KG1 (cell line): ENCODE measurements at places on chromosomes 5 and 9.

GRCh38 chr5:97383996-97384395 is 200.9 kb upstream of the RIOK2 start:
- no peak for DNase-seq

DNA sequence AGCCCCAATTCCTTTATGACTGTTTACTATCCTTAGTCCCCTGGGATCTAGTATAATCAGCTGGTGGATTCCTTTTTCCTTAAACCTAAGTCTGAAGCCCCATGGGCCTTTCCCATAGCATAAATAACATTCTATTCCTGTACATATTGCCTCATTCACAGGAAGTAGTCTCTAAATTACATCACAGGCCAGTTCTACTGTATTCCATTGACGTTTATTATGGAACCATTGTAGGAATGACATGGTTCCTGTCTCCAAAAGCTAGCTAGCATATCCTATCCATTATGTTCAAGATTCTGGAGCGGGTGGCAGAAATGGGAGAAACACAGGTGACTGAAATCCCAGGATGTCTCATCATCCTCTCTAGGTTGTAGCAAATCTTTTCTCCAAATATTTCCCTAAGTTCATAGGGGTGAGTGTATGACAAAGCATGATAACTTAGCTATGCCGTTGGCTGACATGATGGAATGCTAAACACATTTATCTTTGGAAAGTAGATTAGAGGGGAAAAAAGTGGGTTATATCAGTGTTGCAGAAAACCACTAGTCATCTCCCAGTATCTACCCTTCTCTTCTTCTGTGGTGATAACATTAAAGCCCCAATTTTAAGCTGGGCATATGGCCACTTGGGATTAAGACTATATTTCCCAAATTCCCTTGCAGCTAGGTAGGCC is 140.1 kb downstream of the FGF1 start:
- DNase-seq: no peak

- no peak for DNase-seq
Measured at GRCh38 chr5:132464156-132464939, 26.2 kb downstream of the IRF1 start.

DNA sequence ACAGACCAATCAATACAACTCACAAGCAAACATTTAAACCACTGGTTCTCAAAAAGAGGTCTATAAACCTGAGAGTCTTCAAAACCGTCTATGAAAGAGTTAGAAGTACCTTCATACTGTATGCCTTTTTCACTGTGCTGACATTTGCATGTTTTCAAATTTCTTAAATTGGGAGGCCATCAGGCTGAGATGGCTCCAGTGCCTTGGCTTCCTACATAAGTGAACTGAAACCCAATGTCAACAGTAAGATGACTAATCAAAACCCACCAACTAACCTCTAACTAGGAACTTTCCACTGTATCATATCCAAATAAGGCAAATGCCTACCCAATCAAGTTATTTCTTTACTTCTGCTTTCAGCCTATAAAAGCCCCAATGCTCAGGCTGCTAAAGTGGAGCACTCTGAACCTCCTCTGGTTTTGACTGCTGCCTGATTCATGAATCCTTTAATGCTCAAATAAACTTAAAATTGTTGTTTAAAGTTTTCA is 35.1 kb downstream of the FAM13B start:
- no peak for DNase-seq

DNA sequence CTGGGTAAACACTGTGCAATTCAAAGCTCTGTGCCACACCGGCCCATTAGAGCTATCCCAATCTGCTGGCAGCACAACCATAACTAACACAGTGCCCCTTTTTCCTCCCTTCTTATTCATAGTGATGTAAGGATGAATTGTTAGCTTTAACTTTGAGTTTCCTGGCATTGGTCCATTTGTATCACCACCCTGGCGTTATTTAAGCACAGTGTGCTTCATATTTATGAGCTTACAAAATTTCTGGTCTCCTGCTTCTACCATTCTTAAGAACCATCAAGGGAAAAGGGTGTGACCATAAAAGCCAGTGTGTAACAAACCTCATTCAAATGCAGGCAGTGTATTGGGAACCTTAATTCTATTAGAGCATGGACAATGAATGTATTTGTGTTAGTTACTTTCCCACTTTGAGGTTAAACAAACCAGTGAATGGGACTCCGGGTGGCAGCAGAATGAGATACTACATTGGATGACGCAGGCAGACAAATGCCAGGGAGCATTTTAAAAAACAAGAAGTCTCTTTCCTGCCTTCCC is 222.6 kb downstream of the TMEM161B start:
- no peak for DNase-seq

GRCh38 chr5:146967646-146968045 is 89.1 kb upstream of the PPP2R2B start:
- DNase-seq: no peak

DNA sequence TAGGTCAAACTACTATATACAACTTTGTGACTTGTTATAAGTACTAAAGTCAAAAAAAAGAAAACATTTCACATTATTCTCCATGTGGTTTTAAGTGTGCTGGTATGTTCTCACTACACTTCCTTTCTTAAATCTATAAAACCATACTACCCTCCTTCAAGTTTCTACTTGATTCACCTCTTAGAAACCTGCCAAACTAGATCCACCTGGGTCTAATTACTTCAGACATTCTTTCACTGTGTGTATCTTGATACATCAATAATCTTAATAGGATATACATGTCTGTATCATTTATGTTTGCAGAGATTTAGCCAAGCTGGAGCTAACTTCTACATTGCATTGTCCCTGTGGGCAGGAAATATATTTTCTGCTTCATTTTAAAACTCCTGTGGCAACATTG is 1012.6 kb downstream of the EFNA5 start:
- DNase-seq: no peak

- DNase-seq: no peak
Measured at GRCh38 chr9:117681888-117682287, 22.3 kb upstream of the TLR4 start.

DNA sequence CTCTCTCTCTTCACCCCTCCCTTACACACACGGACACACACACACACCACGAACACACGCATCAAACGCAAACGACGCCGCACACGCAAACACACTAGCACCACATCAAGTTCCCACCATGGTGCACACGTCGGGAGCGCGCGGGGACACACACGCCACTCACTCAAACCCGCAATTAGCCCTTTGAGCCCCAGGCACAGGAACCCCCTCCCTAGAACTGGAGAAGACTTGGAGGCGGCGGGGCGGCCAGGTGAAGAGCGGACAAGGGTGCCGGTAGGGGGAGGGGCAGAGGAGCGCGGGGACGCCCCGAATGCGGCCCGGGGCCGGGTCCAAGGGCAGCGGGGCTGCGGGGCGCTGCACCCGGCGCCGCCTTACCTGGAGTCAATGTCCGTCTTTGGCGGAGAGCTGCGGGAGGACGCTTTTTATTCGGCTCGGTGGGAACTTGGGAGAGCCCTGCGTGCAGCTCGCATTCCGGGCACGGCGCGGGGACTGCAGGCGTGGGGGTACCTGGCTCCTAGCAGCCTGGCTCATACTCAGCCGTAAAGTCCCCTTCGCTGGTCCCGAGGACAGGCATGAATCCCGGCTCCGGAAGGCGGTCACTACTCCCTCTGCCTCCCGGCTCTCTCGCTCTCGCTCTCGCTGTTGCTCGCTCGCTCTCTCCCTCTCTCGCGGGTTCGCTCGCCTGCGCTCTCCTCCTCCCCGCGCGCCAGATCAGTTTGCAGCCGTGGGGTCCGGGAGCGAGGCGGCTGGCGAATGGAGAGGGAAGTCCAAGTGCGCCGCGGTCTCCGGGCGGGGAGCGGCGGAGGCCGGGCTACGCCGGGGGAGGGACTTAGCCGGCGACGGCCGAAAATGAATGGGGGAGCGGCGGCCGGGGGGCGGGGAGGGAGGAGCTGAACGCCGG is at the start of gene BRINP1:
Gene BRINP1 (minus strand): TSS at position 755 of the 901 bp plus-strand sequence. CDS start 56,080 bp downstream, outside the sequence.
- no peak for DNase-seq

- no peak for DNase-seq
Measured at GRCh38 chr9:127194881-127195713, 69.5 kb upstream of the GARNL3 start.

DNA sequence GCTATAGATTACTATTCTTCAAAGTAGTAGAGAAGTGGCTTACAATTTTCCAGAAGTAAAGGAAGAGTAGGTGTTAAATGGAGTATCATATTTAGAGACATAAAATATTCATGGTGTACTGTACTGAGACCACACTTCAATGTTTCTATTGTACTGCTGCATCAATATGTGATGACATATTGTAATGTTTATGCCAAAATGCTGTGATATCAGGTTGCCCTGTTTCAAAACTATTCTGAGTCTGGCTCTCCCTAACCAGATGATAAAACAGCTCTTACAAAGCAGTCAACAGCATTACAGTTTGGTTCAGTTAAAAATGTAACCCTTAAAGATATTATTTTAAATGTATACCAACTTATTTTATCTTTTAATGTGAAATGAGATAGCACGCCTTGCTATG is 30.8 kb upstream of the ACOT12 start:
- no peak for DNase-seq
